ENCODE measurements at places on chromosomes 5 and 9. TPM values are rescaled to one million over a fixed set of nuclear protein-coding genes. Genes with fewer than 3 reads are reported as not detected.

The PCSK5 gene
- total RNA-seq, result 2.0 TPM

The GDA gene
- total RNA-seq, result not detected

The ATP6V1G1 gene
- total RNA-seq, result 62.4 TPM

The SH3GL2 gene
- total RNA-seq, result not detected

The TMEM215 gene
- total RNA-seq, result not detected

The CYLC2 gene
- not detected for total RNA-seq

The TIMD4 gene
- 4.6 TPM for total RNA-seq

The TRIM7 gene
- 1.6 TPM for total RNA-seq

The IRX4 gene
- not detected for total RNA-seq

DNA sequence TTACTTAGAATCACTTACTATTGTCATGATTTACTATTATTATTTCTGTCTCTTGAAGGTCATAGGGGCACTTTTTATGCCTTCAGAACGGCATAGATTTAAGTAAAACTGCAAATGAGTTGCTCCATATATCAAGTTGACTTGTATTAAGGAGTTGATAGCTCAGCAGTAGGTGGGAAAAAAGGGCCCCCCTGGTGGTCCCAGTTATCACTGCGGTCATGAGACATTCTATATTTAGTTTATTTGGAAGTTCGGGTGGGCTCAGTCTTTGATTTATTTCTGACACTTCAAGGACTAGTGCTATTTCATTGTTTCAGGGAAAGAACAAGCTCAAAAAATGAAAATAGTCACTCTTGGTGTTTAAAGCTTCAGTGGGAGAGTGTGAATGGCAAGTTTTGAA lies 159.3 kb downstream of the SLC24A2 start:
- H3K27ac ChIP-seq, result no peak overlapping the region
- H3K4me3 ChIP-seq, result no peak overlapping the region
- H3K4me1 ChIP-seq, result no peaks in the 10 kb centered on the region
- DNase-seq, result no peak
- H3K27me3 ChIP-seq, result peaks cover 23% of the 10 kb centered on the region

DNA sequence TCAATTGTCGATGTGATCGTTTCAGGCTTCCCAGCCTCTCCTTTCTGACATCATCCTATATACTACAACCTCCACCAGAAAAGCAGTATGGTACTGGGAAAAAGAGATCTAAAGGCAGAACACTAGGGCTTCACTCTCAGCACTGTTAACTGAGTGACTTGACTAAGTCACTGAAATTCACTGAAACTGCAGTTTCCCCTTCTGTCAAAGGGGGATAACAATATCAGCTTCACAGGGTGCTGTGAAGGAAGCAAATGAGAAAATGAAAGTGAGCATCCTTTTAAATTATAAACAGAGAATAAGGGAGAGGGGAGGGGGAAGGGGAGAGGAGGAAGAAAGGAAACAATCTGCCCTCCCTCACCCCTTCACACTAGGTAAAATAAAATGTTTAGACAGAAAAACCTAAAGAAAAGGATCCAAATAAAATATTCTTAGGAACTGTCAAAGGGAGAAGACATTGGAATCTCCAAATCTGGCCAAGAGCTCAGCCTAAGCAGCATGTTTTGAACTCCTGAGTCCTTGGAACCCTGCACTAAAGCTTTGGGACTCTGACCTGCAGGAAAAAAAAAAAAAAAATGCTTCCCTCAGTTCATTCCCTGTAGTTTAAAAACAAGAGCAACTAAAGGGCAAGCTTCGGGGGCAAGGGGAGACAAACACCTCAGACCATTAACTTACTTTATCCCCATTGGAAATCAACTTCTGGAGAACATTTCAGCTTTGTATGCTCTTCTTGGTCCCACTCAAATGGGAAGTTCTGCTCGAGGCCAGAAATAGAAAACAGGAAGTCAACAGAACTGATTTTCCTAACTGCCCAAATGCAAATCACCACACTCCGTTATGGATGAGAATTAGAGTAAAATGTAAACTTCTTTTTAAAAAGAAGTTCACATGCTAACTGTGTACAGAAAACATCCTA lies 178.3 kb downstream of the DEPDC1B start:
- DNase-seq, result no peak
- H3K4me3 ChIP-seq, result no peak overlapping the region
- H3K27me3 ChIP-seq, result peaks cover 7% of the 10 kb centered on the region
- no peaks in the 10 kb centered on the region for H3K36me3 ChIP-seq
- H3K4me1 ChIP-seq, result peaks cover 2% of the 10 kb centered on the region

- peaks cover 13% of the 10 kb centered on the region for H3K4me1 ChIP-seq
- peaks cover 2% of the 10 kb centered on the region for H3K36me3 ChIP-seq
- H3K27ac ChIP-seq, result no peak overlapping the region
- no peak overlapping the region for H3K4me3 ChIP-seq
- H3K27me3 ChIP-seq, result peaks cover 39% of the 10 kb centered on the region
These were observed 20.2 kb downstream of the NR2F1 start for GRCh38 chr5:93603078-93603792.

DNA sequence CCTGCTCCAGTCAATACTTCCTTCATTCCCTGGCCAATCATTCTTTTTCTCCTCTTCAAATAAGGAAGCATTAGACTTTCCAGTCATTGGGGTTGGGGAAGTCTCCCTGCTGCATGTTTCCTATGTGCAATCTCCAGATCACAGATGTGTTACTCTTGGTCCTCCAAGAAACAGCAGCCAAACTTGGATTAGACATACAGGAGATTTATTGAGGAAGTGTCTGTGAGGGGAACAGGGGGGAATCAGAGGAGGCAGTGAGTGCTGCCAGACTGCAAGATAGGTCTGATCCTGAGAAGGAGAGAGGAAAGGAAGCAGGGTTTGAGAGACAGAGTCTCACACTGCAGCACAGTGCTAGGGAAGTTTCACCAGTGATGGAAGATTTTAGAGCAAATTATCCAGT lies 40.6 kb upstream of the SLIT3 start:
- no peak for DNase-seq
- no peaks in the 10 kb centered on the region for H3K36me3 ChIP-seq
- no peaks in the 10 kb centered on the region for H3K4me1 ChIP-seq
- H3K27ac ChIP-seq, result no peak overlapping the region
- H3K4me3 ChIP-seq, result no peak overlapping the region
- H3K27me3 ChIP-seq, result peaks cover 5% of the 10 kb centered on the region

GRCh38 chr5:55900776-55901175 lies 49.6 kb downstream of the IL31RA start:
- no peak overlapping the region for H3K27ac ChIP-seq
- no peak for DNase-seq
- H3K4me3 ChIP-seq, result no peak overlapping the region
- no peaks in the 10 kb centered on the region for H3K36me3 ChIP-seq

GRCh38 chr5:59209758-59210359 lies 627.0 kb downstream of the RAB3C start:
- DNase-seq, result no peak
- peaks cover 25% of the 10 kb centered on the region for H3K27me3 ChIP-seq
- H3K27ac ChIP-seq, result no peak overlapping the region
- no peaks in the 10 kb centered on the region for H3K4me1 ChIP-seq

DNA sequence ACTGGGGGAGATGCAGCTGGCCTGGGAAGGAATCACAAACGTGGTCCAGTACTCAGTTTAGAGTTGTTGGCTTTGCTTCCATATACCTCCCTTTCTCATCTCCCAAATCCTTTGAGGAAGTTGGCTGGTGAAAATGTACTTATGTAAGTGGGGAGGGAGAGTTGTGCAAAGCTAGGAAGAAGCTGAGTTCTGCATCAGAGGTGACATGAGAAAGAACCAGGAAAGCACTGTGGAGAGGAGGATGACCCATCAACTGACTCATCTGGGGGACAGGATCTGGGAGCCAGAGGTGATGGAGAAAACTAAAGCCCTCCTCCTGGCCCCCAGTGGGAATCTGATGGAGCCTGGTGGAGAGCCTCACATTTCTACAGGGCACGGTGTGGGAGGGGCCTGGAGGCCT lies 16.2 kb downstream of the KCNMB1 start:
- no peak for DNase-seq
- H3K27ac ChIP-seq, result no peak overlapping the region
- no peaks in the 10 kb centered on the region for H3K36me3 ChIP-seq
- no peak overlapping the region for H3K4me3 ChIP-seq

DNA sequence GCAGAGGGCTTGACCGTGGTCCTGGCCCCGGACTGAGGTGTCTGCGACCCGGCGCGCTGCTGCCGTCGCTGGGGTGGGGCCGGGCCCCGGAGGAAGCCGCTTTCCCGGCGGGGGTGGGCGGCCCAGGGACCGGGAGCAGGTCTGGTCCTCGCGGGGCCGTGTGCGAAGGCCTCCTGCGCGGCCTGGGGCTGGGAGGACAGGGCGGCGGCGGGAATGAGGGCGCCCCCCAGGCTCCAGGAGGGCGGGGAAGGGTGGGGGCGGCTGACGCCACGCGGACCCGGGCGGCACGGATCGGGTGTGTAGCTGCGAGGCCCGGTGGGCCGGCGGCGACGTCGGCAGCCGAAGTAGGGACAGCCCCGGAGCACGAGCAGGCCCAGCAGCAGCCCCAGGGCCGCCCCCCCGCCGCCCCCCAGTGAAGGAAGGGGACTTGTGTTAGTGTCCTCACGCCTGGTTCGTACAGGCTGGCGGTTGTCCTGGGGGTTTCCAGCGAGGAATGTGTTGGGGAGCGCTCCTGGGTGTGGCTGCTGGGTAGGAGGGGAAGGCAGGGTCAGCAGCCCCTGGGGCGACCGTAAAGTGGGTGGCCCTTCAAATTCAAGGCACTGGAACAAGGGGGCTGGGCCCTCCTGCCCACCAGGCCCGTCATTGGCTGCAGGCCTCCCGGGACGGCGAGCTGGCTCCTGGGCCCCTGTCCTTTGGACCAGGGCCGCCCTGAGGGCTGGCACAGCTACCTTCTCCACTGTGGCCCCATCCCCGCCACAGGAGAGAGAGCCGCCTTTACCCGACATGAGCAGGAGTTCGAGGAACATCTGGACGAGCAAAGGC lies 597 bp upstream of the TMEM250 start:
- H3K36me3 ChIP-seq, result no peaks in the 10 kb centered on the region
- peak overlapping the region; percentile 74 for H3K4me3 ChIP-seq

DNA sequence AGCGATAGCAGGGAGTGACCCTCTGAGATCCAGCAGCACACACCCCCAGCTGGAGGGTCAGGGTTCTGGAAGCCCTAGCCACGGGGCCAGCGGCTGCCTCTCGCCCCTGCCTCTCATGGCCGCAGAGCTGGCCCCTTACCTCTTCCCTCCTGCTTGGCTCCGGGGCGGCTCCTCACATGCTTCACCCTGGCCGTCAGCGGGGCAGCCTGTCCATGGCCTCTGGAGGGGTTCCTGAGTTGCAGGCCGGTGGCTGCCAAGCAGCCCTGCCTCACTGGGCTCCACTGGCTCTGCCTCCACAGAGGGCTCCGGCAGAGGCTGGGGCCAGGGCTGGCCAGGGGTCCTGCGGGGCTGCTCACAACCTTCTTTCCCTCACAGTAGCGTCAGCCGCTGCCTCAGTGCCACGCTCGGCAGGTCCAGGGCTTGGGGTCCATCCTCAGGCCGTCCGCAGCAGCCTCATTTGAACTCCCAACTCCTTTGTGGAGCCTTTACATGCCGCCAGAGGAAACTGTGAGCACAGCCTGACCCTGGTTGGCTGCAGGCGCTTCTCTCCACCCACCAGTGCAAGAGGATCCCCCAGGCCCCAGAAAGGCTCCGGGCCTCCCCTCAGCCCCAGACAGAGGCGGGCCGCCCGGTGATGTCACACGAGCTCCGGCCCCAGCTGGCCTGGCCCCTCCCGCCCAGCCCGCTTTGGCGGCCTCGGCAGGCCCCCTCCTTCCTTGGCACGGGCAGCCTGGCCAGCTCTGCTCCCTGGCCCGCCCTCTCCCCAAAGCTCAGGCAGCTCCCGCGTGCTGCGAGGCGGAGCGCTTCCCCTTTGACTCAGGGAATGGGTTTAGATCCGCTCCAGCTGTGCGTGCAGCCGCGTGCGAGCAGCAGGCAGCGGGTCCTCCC lies at the start of gene ANGPTL2:
Gene ANGPTL2 (minus strand): TSS at position 460 of the 888 bp plus-strand sequence. CDS start 13,904 bp downstream, outside the sequence.
- H3K36me3 ChIP-seq, result no peaks in the 10 kb centered on the region
- no peak within 1 kb of the TSS for H3K27ac ChIP-seq
- H3K4me3 ChIP-seq, result no peak within 1 kb of the TSS
- H3K4me1 ChIP-seq, result peaks cover 6% of the 10 kb centered on the region

DNA sequence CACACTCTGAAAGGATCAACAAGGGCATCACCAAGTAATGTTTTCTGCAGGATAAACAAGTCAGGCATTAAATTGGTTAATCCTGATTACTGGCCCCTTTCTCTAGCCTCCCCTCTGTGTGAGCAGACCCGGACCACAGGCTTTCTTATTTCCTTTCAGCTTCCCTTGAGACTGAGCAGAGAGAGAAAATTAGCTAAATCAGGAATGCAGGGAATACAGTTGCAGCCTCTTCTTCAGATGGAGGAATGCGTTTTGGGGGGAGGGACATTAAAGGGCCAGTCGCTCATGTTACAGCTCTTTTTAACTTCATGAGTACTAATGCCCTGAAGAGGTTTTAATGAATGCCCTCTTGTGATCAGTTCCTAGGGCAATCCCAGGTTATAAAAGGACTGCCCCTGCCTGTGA lies 19.8 kb downstream of the PCDHAC2 start:
- H3K27ac ChIP-seq, result no peak overlapping the region
- no peaks in the 10 kb centered on the region for H3K27me3 ChIP-seq
- no peak for DNase-seq
- no peaks in the 10 kb centered on the region for H3K36me3 ChIP-seq

GRCh38 chr5:132364319-132364718 lies 5.2 kb upstream of the SLC22A5 start:
- no peaks in the 10 kb centered on the region for H3K36me3 ChIP-seq
- H3K4me1 ChIP-seq, result peaks cover 4% of the 10 kb centered on the region
- no peak for DNase-seq
- no peaks in the 10 kb centered on the region for H3K27me3 ChIP-seq
- H3K27ac ChIP-seq, result no peak overlapping the region

GRCh38 chr5:3121813-3122212 lies 370.3 kb upstream of the IRX2 start:
- no peak for DNase-seq
- no peak overlapping the region for H3K4me3 ChIP-seq
- no peaks in the 10 kb centered on the region for H3K36me3 ChIP-seq

- peak; percentile 84 for DNase-seq
- H3K4me1 ChIP-seq, result peaks cover 31% of the 10 kb centered on the region
- peak overlapping the region; percentile 100 for H3K4me3 ChIP-seq
- H3K27me3 ChIP-seq, result no peaks in the 10 kb centered on the region
- peak overlapping the region; percentile 98 for H3K27ac ChIP-seq
These were observed 28.8 kb upstream of the MGAT1 start for GRCh38 chr5:180831139-180832093.

DNA sequence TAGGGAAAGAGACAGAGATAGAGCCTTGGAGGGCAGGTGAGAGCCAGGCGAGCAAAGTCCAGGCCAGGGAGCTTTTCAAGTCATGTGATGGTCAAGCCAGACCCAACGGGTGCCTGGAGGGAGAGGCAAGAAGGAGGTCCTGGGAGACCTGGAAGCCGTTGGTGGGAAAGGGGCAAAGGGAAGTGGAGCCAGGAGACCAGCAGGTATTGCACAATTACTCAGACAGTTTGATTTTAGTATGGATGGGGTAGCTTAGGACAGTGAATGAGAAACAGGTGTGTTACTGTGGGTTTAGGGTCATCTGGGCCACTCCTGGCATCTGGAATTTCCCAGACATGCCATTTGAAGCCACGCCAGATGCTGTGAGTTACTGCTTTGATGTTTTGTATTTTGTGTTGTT lies 5.1 kb downstream of the SECISBP2 start:
- peaks cover 11% of the 10 kb centered on the region for H3K36me3 ChIP-seq
- H3K27me3 ChIP-seq, result no peaks in the 10 kb centered on the region
- H3K4me1 ChIP-seq, result peaks cover 36% of the 10 kb centered on the region
- no peak overlapping the region for H3K4me3 ChIP-seq
- no peak overlapping the region for H3K27ac ChIP-seq
